ENCODE measurements at places on chromosomes 1 and 21. TPM values are rescaled to one million over a fixed set of nuclear protein-coding genes. Genes with fewer than 3 reads are reported as not detected.

DNA sequence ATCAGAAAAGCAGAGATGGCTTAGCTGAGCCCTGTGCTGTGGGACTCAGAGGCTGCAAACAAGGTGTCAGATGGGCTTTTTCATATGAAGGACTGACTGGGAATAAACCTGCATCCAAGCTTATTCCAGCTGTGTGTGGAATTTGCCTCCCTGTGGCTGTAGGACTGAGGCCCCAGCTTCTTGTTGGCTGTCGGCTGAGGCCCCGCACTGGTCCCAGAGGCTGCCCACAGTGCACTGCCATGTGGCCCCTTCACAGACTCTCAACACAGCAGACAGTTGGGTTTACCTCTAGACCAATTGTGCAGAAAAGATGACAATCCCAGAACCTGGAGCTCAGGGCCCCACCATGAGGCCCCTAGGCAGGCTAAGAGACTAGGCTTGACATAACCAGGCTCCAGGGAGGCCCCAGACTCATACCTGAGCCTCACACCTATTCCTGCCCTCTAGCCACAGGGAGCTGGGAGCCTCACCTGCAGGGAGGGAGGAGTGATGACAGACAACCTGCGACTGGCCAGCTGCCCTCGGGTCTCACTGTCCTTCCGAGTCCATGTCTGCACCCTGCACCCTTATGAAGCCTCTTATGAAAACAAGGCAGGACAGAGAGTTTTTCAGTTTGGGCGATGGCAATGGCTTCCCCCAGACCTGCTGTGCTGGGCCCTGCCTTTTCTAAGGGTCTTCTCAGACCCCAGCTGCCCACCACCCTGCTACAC lies 615.5 kb downstream of the NPHP4 start:
- peak; percentile 53 for DNase-seq

GRCh38 chr1:157189096-157189495 lies 50.9 kb upstream of the ETV3 start:
- no peak for DNase-seq

- DNase-seq, result no peak
Observed at GRCh38 chr21:33708874-33709273, 66.6 kb downstream of the ITSN1 start.

GRCh38 chr1:185170291-185170848 lies 13.4 kb downstream of the SWT1 start:
- peak; percentile 19 for DNase-seq

DNA sequence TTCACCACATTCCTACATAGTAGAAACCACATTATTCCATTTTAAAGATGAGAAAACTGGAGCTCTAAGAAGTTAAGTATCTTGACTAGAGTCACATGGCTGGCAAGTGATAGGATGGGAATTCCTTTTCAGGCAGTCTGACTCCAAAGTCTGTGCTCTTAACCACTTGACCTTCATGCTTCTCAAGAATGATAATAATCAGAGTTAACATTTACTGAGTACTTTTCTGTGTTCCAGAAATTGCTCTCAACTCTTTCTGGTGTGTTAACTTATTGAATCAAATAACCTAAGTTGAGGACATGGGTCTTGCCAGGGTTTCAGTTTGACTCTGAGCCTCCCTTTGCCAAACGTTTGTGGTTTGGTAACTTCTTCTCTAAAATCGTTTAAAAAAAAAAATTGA lies 169.4 kb downstream of the RASAL2 start:
- no peak for DNase-seq

DNA sequence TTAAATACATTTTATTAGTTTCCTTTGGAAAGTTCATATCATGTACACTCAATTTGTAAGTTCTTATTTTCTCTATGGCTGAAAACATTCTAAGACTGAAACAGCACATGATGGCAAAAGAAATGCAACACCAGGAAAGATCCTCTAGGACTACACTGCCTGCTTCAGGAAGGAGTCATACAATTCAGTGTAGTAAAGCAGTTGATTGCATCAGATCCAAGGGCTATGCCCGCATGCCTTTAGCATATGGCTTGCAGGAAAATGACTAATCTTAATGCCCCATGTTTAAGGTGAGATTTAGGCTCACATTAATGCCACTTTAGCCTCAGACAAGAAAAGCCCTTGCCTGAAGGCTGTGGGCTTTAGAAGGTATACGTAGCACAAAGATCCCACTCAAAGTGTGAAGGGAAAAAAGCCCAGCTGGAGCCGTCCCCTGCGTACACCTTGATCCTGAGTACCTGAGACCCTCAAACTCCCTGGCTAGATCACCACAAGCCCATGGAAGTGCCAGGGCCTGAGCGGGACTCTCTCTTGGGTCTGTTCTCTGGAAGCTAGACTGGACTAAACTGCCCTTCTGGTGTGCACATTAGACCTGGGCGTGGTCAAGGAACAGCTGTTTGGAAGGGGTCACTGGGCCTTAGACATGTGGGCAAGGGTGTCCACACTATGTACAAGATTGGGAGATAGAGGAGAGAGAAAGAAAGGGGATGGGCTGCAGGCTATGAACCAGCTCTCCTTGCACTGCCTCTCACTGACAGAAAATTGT lies 52.9 kb downstream of the ESRRG start:
- no peak for DNase-seq

- DNase-seq, result no peak
Observed at GRCh38 chr1:44138239-44138638, 3.2 kb downstream of the KLF18 start.

DNA sequence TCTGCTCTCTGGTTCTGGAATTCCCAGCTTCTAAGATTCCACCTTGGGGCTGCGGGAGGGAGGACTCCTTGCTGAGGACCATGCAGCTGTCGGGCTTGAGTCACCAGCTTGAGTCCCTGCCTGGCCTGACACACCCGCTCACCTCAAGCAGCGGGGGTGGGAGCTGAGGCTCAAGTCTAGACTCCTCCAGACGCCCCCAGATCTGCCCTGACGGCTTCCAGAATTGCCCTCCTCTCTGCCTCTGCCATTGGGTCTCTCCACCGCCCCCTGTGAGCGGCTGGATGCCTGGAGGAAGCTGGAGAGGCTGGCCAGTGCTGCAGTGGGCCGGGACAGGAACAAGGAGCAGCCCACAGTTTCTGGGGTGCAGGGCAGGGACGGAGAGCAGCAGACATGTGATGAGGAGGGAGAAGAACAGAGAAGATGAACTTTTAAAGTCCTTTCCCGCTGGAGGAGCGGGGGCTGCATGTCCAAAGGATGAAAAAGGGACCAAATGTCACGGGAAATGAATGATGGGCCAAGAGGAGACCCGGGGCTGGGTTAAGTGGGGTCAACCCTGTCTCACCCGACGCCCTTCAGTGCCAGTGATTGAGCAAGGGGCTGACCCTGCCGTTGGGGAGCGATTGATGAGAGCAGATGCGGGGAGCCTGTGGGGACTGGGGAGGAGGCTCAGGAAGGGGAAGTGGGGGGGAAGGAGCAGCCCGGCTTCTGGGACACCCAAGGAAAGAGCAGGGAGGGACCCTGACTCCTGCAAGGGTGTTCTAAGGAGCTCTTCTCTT lies 13.5 kb downstream of the CRABP2 start:
- no peak for DNase-seq

GRCh38 chr1:2212532-2213491 lies 15.3 kb upstream of the SKI start:
- DNase-seq, result peak; percentile 73

GRCh38 chr1:242055749-242056320 lies 56.9 kb upstream of the MAP1LC3C start:
- no peak for DNase-seq

DNA sequence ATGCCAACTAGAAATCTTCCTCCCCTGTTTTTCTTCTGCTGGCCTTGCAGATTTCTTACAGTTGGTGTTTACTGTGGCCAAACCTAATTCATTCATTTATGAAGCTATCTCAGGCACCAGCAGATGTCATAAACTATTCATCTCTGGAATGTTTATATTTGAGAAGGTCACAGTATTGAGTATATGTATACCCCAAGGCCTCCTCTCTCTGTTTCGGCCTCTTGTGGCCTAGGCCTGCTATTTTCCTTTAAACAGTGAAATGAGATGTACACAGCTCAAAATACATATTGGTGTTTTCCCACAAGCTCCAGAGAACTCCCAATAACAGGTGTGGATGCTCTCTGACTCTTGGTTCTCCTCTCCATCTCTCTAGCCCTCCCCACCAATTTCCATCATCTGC lies 520.7 kb upstream of the CAMK1G start:
- no peak for DNase-seq

Gene LCE1A
- total RNA-seq, result not detected

Gene AMPD1
- 0.19 TPM for total RNA-seq

Gene MAEL
- not detected for total RNA-seq

Gene E2F2
- 1.2 TPM for total RNA-seq

Gene RCAN1
- 34.3 TPM for total RNA-seq

Gene IL20
- not detected for total RNA-seq

Gene ANGPTL3
- 371 TPM for total RNA-seq

Gene RHD
- 0.22 TPM for total RNA-seq

Measured in right lobe of liver (tissue), 6 donors.